ENCODE measurements at places on chromosomes 6 and 20.

GRCh38 chr20:18477218-18477617 is 10.0 kb downstream of the POLR3F start:
- DNase-seq = no peak

GRCh38 chr6:31585491-31585890 is 586 bp upstream of the LST1 start:
- DNase-seq = no peak

- no peak for DNase-seq
Measured at GRCh38 chr20:53672484-53673129, 79.0 kb upstream of the ZNF217 start.

GRCh38 chr6:89489078-89489477 is 56.1 kb downstream of the ANKRD6 start:
- no peak for DNase-seq

DNA sequence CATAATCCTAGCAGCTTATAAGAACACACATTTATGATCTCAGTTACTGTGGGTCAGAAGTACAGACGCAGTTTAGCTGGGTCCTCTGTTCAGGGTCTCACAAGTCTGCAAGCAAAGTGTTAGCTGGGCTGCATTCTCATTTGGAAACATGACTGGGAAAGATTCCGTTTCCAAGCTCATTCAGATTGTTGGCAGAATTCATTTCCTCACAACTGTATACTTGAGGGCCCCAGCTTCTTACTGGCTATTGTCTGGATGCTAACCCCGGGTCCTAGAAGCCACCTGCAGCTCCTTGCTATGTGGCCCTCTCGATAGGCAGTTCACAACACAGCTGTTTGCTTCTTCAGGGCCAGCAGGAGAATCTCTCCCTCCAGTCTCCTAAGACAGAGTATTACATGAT is 13.1 kb downstream of the TCP11 start:
- no peak for DNase-seq
